ENCODE measurements at places on chromosomes 1 and 21. TPM values are rescaled to one million over a fixed set of nuclear protein-coding genes. Genes with fewer than 3 reads are reported as not detected.

DNA sequence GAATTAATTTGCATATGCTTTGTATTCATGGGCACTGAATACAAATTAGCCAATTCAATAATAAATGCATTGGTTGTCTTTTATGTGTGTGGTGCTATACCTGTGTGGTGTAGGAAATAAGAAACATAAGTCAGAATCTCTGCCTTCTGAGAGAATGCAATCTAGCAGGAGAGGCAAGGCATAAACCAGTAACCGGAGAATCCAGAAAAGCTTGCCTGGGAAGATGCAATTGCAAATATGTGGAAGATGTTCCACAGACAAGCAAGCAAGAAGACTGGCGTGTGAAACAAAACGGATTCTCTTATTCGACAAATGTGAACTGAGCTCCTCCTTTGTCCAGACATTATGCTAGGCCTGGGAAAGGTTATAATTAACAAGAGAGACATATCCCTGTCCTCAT lies 134.3 kb downstream of the NR5A2 start:
- ATAC-seq: no peak

- no peak for ATAC-seq
Measured at GRCh38 chr1:9397997-9398526, 105.4 kb downstream of the SPSB1 start.

DNA sequence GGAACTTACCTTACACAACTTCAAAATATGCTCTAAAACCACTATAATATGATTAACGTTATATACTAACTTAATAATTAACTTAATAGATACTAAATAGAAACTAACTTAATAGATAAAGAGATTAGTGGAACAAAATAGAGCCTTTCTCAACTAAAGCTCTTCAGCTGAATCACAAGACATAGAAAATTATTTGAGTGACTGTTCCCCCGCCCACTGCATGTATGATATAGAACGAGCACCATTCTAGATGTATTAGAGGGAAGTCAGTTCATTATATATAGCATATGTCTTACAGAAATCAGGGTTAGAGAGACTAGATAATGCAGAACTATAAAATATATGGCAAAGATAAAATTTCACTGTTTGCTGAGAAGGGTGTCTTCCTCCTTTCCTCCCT lies 16.3 kb downstream of the LYPLAL1 start:
- no peak for ATAC-seq

The OTUD7B gene
- 48.7 TPM for total RNA-seq

The CCDC28B gene
- 7.0 TPM for total RNA-seq

The OLIG2 gene
- not detected for total RNA-seq

GRCh38 chr21:32383812-32384211 lies 9.0 kb downstream of the URB1 start:
- no peak for ATAC-seq

All from activated T-helper 17 cell treated with anti-CD3 and anti-CD28 coated beads, Interleukin-2, amount 50 U/mL, for 72 hours (primary cell).